HepG2 (cell line): ENCODE measurements at places on chromosomes 12 and 14. TPM values are rescaled to one million over a fixed set of nuclear protein-coding genes. Genes with fewer than 3 reads are reported as not detected.

- DNase-seq, result peak; percentile 20
Measured at GRCh38 chr12:100733817-100734593, 60.6 kb upstream of the ANO4 start.

DNA sequence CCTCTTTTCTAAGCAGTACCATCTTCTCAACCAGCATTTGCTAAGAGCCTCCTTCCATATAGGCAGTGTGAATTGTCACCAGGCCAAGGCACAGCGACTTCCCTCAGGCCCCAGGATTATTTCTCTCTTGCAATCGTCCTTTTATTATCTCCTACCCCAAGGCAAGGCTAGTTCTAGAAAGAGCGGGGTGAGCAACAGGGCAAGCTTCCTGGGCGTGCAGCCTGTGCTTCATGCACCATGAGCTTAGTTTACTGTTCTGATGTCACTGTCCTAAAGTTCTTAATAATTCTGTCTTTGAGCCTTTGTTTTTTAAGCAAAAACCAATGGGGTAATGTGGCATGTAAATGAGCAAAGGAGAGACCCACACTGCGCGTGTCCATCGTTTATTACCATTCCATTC lies 27.9 kb downstream of the DUSP6 start:
- DNase-seq, result no peak

DNA sequence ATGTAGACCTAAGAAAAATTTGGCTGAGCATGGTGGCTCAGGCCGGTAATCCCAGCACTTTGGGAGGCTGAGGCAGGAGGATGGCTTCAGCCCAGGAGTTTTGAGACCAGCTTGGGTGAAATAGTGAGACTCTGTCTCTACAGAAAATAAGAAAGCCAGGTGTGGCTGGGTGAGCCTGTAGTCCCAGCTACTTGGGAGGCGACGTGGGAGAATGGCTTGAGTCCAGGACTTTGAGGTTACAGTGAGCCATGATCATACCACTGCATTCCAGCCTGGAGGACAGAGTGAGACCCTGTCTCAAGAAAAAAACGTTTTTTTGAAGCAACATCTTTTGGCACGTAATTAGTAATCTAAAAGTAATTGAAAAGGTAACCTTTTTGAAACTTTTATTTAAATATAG lies 70.9 kb downstream of the FERMT2 start:
- DNase-seq, result no peak

GRCh38 chr14:91332986-91333649 lies 84.5 kb downstream of the CCDC88C start:
- DNase-seq, result no peak

- DNase-seq, result no peak
Measured at GRCh38 chr14:35708062-35708461, 101.0 kb downstream of the RALGAPA1 start.

GRCh38 chr12:91178139-91178561 lies 4.5 kb downstream of the DCN start:
- peak; percentile 6 for DNase-seq

- DNase-seq, result no peak
Measured at GRCh38 chr12:81070846-81071245, 7.0 kb upstream of the ACSS3 start.

DNA sequence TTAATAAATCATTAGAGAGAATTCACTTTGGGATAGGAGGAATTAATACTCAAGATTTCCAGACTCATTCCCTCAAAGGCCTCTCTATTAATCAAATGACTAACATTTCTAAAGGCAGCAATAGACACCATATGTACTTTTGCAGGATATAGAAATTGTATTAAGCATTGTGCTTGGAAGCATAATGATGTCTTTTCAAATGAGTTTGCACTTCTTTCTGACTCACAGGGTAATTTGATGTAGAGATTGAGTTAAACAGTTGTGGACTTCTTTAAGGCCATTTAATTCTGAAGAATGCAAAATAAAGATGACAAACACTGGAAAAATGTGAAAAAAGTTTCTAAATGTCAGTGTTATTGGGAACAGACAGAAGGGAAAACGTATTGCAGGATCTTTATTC lies 63.4 kb upstream of the CSRP2 start:
- no peak for DNase-seq

VWF gene
- total RNA-seq, result 0.20 and 0.22 TPM in 2 replicates

GPR135 gene
- total RNA-seq, result 0.62 and 1.3 TPM in 2 replicates
